Cerebellar nuclear complex (tissue), 1 donor: ENCODE measurements at places on chromosomes 16 and 17.

- no peak for DNase-seq
Observed at GRCh38 chr17:41679740-41680425, 8.8 kb upstream of the EIF1 start.

DNA sequence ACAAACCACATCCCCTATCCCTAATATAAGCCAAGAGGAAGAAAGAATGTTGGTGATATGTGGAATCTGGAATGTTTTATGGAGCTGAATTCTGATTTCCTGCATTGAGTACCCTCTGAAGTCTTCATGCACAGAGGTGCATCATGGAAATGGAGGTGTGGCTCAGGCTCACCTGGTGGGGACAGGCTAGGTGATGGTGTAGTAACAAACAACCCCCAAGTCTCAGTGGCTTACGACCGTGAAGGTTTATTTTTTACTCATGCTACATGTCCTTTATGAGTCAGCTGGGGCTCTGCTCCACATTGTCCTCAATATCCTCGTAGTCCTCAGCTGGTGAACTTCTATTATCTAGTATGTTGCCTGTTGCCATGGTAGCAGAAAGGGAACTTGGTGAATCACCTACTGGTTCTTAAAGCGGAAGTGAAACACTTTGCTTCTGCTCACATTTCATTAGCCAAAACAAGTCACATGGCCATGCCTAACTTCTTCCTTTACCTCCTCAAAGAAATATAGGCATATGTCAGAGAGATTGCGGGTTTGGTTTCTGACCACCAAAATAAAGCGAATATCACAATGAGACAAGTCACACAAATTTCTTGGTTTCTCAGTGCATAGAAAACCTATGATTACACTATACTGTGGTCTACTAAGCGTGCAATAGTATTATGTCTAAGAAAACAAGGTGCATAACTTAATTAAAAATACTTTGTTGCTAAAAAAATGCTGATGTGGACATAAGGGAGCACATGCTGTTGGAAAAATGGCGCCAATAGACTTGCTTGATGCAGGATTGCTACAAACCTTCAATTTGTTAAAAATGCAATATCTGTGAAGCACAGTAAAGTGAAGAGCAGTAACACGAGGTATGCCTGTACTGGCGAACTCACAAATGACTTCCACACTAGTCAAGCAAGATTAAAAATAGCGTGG lies at the start of gene PMFBP1:
Gene PMFBP1 (minus strand): TSS at position 51 of the 930 bp plus-strand sequence. CDS start 947 bp downstream, outside the sequence.
- DNase-seq, result no peak

- no peak for DNase-seq
Observed at GRCh38 chr16:12009462-12009861, 32.9 kb downstream of the SNX29 start.

- no peak for DNase-seq
Observed at GRCh38 chr16:75088934-75089333, 27.6 kb downstream of the LDHD start.

DNA sequence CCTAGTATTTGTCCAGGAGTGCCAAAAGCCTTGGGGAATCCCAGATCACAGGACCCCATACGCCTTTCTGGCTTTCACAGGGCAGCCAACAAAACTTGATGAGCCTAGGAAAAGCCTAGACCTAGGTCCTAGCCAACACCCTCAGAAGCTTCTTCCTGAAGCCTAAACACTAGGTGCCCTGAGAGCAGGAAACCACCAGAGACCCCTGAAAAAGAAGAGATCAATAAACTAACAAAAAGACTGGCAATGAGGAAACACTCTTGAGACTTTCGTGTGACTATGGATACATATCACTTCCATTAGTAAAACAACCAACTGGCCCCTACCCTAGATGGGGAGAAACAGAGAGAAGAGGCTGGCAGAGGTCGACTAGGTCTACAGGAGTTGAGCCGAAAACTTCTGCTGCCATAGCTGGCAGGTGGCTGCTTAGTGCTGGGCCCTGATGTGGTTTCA lies 1.2 kb downstream of the ORMDL3 start:
- DNase-seq, result no peak
